Iris pigment epithelial cell (primary cell): ENCODE measurements at places on chromosomes 4 and X.

- no peak for DNase-seq
Measured at GRCh38 chr4:93495346-93495745, 333.2 kb upstream of the ATOH1 start.

DNA sequence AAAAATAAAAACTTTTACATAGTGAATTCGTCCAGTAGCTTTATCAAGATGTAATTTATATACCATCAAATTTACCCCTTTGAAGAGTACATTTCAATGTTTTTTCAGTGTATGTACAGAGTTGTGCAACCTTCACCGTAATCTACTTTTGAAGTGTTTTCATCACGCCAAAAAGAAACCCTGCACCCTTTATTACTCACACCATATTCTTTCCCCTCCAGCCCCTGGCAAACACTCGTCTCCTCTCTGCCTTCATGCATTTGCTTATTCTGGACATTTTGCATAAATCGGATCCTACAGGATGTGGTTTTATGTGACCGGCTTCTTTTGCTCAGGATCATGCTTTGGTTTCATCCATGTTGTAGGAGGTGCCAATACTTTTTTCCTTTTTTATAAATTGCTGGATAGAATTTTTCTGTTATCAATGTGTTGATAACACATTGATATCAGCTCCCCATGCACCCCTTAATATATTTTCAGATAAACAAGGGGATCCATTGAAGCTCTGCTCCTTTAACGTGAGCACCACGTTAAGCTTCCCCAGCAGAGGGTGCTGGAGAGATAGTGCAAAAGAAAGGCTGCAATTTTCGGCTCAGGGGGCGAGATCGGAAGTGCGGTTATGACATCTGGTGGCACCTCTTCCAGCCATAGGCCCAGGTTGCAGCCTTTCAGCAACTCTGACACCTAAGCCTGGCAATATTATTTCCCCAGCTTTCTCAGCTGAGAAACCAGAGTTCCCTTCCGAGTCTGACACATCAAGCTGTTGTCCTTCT lies 100.1 kb upstream of the VCX3B start:
- DNase-seq = no peak

GRCh38 chr4:155400893-155401292 lies 24.1 kb upstream of the MAP9 start:
- DNase-seq = no peak

GRCh38 chrX:107440692-107441091 lies 8.8 kb upstream of the FRMPD3 start:
- DNase-seq = no peak

DNA sequence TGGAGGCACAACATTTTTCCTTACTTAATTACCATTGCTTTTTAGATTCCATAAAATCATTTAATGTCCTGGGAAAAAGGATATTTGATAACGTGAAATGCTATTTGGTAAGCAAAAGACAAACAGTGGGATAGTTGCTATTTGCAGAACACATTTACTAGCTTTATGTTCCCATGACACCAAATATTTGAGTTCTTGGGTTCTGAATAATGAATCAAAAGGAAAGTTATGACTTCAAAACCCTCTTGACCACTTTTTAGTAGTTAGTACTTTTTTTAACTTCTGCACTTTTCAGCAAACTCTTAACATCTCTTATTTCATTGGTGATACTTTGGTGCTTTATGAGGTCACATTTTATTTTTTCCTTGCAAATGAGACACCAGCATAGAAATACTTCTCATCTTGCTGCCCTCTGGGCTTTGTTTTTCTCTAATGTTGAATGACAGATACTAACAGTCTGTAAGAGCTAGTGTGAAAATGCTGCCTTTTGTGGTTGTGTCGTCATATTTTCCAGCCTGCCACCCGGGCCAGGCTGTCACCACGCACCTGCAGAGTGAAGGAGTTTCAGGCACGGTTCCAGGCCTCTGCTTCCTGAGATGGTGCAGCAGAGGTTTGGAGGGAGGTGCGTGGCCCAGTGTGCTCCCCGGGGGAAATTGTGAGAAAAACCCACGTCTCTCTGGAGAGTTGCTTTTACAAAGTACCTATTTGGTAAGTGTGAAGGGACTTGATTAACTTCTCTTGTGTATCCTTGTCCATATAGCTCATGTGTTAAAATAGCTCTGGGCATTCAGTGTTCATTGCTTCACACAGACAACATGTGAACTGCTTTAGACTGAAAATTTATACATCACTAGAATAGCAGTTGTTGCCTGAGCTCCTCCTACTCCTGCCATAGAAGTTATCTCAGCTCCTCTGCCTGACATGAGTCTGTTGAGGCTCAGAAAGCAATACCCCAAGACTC lies 34.7 kb downstream of the MSL3 start:
- DNase-seq = no peak

DNA sequence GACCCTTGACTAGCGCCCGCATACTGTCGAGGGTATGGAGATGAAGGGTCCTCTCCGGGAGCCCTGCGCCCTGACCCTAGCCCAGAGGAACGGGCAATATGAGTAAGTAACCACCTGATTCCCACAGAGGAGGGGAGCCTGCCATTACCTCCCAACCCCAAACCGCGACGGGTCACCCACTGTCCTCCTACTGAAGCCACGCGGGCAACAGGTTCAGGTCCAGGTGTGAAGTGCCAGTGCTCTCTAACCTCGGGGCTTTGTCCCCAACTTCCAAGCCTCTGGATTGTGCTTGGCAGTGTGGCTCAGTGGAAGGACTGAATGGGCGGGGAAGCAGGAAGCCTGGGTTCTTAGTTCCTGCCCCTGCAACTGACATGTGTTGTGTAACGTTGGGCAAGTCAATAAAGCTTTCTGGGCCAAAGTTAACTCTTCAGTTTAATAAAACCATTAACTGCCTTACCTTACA lies 694 bp downstream of the OCRL start:
- no peak for DNase-seq

GRCh38 chr4:183201331-183201730 lies 102.3 kb downstream of the WWC2 start:
- DNase-seq = peak; percentile 85

DNA sequence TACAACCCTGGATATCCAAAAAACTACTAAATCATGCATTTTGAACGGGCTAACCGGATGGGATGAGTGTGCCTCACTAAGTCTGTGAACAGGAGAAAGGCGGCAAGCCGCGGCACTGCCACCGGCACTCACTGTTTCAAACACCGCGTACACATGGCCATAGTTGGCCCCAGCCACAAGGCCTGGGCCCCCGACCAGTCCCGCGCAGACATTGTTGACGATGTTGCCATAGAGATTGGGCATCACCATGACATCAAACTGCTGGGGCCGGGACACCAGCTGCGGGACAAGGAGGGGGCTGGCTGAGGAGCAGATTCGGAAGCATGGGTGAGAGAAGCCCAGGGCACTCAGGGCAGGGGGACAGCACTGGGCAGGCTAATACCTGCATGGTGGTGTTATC lies 5.8 kb downstream of the SRPK3 start:
- no peak for DNase-seq

DNA sequence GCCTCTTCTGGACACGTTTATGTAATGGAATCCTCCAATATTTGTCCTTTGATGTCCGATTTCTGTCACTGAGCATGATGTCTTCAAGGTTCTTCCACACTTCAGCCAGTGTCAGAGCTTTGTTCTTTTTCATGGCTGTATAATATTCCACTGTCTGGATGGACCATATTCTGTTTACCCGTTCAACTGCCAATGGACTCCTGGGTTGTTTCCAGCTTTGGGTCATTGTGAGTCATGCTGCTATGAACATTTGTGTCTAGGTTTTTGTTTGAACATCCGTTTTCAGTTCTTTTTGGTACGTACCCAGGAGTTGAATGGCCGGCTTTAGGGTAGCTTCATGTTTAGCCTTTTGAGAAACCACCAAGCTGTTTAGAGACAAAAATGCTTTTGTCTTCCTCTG lies 93.2 kb downstream of the SHOX start:
- no peak for DNase-seq

DNA sequence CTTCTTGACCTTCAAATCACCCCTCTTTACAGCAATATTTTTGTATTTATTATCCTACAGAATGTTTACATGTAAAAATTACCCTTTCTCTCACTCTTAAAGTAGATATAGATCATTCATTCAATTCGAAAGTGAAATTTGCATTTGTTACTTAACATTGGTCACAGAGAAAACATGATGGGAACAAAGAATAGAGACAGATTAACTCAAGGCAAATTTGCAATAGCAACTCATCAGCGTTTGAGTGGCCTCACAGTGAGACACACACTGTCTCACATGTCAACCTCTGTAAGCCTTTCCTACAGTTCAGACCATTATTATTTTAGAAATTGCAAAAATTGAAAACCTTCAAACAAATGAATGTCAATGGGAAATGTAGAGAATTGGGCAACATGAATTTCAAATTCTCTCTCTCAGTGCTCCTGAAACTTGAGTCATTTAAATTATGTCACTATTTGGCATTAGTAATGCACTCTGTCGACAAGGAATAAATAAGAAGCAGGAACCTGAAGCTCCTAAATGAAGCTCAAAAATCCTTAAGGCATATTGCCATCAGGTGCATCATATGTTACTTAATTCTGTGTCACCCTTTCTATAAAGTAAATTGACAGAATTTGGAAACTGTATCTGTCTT lies 148.3 kb upstream of the ANXA10 start:
- DNase-seq = no peak

GRCh38 chr4:184032091-184032490 lies 127.0 kb downstream of the STOX2 start:
- DNase-seq = no peak

DNA sequence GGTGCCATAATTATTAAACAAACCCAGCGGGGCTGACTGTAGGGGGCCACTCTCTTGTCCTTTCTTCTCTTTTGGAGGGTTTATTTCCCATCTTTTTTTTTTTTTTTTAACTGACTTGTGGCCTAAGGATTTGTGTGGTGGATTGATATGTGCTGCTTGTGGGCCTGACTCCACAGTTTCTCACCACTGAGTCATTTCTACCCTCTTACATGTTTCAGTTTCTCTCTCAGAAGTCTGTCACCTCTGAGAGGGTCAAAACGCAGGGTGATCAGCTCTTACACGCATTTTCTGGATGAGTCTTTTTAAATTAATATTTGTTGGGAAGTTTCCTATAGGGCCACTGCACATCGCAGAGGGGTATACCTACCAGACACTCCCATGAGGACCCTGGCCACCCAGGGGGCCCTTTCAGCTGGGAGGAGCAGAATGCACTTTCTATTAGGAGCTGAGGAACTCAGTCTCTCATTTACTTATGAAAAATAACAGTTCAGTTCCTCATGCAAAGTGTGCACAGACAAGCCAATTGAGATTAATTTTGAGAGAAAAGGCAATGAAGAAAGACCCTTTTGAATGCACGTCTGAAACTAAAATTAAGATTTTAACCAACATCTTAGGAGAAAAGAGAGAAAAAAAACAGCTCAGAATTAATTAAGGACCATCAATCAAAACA lies 407.9 kb downstream of the TECRL start:
- no peak for DNase-seq

DNA sequence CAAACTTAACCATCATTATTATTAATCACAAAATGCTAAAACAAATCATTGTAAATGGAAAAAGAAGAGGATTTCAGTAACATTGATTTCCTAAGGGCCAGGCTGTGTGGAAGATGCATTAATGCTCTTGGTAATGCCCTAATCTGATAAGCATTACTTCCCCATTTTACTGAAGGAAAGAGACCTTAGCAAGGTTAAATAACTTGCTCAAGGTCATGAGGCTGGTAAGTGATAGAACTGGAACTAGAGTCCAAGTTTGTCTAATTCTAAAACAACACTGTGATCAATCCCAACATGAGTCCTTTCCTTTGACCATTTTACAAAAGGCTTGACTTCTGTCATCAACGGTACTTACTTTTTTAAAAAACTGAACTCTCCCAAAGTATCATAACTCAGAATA lies 32.6 kb downstream of the ADAMTS3 start:
- DNase-seq = no peak

- DNase-seq = no peak
Measured at GRCh38 chr4:17546222-17546621, 30.8 kb upstream of the LAP3 start.

GRCh38 chr4:114025176-114025777 lies 45.8 kb upstream of the ARSJ start:
- no peak for DNase-seq

- DNase-seq = no peak
Measured at GRCh38 chrX:2442694-2443093, 58.1 kb downstream of the DHRSX start.

- no peak for DNase-seq
Measured at GRCh38 chr4:118939169-118939783, 50.6 kb downstream of the SYNPO2 start.

- no peak for DNase-seq
Measured at GRCh38 chr4:8396762-8397406, 43.6 kb downstream of the ACOX3 start.

DNA sequence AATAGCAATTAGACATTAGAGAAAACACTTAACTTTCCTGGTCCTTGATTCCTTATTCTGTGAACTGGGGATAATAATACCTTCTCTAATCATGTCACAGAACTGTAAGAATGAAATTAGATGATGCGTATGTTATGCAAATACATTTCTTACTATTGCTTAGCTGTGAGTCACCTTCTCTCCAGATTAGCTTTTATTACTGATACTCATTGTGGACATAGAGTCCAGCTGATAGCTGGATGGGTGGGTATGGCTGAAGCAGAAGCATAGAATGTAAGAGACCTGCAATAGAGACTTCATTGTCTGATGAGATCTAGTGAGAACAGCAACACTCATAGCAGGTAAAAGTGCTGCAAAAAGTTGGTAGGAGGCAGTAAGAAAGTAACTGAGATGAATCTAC lies 437.2 kb upstream of the ZFP42 start:
- no peak for DNase-seq

GRCh38 chr4:40119344-40119743 lies 62.7 kb downstream of the N4BP2 start:
- no peak for DNase-seq

DNA sequence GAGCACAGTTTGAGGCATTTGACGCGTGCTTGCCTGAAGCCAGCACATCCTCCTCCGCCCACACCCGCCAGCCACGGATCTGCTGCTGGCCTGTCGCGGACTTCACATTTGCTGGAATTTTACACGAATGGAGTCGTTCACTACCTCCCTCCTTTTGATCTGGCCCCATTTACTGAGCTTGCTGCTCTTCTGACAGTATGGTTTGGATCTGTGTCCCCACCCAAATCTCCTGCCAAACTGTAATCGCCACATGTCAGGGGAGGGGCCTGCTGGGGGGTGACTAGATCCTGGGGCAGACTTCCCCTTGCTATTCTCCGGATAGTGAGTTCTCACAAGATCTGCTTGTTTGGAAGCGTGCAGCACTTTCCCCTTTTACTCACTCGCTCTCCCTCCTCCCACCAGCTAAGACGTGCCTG lies 19.9 kb upstream of the CPLX1 start:
- peak; percentile 32 for DNase-seq

DNA sequence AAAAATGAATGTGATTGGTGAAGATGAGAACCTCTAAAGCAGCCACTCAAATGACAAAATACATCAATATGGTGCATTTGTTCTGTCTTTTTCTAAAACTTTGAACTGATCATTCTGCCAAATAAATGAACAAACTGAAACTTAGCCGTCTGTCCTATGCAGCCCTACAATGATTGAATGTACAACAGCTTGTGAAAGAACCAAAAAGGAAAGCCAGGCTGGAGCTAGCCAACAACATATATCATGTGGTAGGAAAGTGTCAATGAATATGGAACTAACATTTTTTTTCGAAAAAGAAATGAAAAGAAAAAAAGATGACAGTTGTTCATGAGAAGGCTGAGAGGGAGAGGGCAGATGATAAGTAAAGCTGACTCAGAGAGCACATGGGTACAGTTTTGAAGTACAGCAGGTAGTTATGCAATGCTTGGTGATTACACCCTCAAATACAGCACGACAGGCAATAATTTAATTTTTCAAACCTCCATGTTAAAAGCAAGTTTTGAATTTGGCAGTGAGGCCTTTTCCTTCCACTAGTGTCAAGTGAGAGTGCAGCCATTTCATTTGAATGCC lies 21.2 kb upstream of the SLC7A11 start:
- DNase-seq = peak; percentile 75

- no peak for DNase-seq
Measured at GRCh38 chr4:183757060-183757459, 98.0 kb downstream of the TRAPPC11 start.
